RPMI8226 (cell line): ENCODE measurements at places on chromosomes 13 and 19.

- DNase-seq: no peak
Measured at GRCh38 chr19:19448238-19448544, 42.7 kb downstream of the GATAD2A start.

- no peak for DNase-seq
Measured at GRCh38 chr13:110047496-110047895, 259.5 kb downstream of the COL4A1 start.

GRCh38 chr13:66222926-66223325, 1007.2 kb downstream of the PCDH9 start:
- no peak for DNase-seq

- no peak for DNase-seq
Measured at GRCh38 chr13:109249780-109250528, 536.4 kb downstream of the IRS2 start.

DNA sequence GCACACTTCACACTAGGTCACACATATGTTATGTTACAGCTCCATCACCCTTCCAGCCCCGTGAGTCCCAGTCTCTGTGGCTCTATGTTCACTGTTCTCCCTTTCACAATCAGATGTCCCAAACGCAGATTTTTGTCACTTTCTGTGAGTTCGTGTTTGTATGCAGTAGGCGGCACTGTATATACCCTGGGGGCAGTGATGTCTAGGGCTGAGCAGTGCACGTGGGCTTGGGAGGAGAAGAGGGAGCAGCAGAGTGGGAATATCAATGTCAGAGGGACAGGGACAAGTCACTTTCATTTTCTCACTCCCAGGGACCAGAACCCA, 22.0 kb downstream of the PSG1 start:
- DNase-seq: no peak

- no peak for DNase-seq
Measured at GRCh38 chr13:19961489-19961888, 3.0 kb downstream of the ZMYM2 start.

DNA sequence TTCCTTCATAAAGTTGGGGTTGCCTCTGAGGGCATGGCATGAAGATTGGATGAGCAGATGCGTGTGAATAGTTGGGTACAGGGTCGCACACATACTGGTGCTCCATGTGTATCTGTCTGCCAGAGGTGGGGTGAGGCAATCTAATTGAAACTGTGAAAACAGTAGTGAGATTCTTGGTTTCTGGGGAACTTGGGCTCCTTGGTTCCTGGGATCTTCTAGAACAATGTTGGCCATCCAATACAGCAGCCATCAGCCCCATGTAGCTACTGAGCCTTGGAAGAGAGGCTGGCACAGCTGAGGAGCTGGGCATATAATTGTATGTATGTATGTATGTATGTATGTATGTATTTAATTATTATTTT, 616 bp downstream of the FCHO1 start:
- DNase-seq: peak; percentile 31

DNA sequence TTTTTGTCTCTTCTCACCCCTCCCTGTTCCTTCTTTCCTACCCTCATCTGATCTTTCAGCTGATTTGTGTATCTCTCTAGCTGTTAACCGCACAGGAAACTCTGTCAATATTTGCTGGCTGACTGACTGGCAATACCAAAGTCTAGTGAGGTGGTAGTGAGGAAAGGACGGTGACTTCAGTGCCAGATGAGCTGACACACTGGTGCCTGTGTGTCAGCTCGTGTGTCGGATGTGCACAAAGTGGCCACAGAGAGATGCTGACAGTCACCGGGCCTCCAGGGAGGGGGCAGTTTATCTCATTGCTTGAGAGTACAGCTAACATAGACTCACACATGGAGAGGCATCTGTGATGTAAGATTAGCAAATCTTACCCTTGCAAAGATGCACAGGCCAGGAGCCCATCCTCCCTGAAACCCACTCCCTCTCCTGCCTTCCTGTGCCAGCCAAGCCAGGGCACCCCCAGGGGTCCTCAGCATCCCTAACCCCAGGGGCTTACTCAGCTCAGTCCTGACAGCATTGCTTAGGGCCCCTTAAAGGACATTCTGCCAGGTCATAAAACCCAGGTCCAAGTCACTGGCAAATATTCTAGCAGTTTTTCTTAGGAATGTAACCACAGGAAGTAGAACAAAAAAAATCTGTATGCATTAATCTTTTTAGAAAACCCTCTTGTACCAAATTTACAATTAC, 80.2 kb downstream of the SHISA2 start:
- DNase-seq: no peak

- DNase-seq: peak; percentile 22
Measured at GRCh38 chr19:40217027-40217810, 965 bp downstream of the TTC9B start.

DNA sequence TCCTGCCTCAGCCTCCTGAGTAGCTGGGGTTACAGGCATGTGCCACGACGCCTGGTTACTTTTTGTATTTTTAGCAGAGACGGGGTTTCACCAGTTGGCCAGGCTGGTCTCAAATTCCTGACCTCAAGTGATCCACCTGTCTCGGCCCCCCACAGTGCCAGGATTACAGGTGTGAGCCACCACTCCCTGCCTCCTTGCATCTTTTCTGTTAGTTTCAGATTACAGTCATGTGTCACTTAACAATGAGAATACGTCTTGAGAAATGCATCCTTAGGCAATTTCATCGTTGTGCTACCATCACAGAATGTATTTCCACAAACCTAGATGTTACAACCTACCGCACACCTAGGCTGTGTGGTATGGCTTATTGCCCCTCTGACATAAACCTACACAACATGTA, 180.4 kb downstream of the TM9SF2 start:
- DNase-seq: no peak

- DNase-seq: no peak
Measured at GRCh38 chr13:105343134-105343806, 1192.2 kb downstream of the EFNB2 start.

DNA sequence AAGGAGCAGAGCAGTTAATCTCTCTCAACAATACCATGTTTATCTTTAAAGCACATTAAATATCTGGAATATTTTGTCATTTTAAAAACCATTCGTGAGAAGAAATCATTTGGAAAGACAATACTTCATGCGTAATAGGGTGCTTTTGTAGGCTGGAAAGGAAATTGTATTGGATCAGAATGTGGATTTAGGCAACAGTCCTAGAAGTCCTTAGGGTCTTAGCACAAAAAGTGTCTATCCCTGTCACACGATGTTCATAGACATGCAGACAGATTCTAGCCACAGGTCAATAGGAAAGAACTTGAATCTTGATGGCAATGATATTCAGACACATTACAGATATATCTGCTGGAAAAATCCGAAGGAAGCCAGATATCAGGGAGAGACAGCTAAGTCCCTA, 156.0 kb downstream of the KCTD12 start:
- DNase-seq: no peak

- DNase-seq: no peak
Measured at GRCh38 chr19:39126312-39127187, 964 bp downstream of the PAK4 start.

- no peak for DNase-seq
Measured at GRCh38 chr13:109782823-109783431, 3.5 kb downstream of the IRS2 start.

DNA sequence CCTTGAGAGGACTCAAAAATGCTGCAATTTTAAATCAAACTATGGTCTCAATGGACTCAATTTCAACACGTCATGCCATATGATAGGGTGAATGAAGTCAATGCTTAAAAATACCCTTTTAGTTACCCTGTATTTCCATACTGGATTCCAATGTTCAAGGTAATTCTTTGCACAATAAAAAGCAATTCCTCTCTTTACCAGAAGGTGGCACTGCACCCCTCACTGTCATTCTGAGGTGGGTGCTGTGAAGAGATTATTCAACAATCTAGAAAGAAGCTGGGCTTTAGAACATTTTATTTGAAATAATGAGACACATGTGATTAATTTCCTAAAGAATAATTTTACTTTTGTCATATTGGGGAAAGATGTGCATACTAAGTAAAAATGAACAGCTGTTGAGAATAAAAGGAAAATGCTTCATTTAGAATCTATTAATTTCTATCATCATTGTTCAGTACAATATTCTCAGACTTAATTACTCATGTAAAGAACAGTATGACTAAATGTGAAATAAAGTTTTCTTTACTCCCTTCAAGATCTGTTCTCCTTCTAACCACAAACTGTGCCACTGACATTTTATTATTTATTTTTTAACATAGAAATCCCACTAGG, 789.1 kb downstream of the GPC5 start:
- peak; percentile 20 for DNase-seq

- DNase-seq: no peak
Measured at GRCh38 chr13:50921706-50922105, 12.1 kb downstream of the RNASEH2B start.

GRCh38 chr19:50562996-50563395, 5.2 kb downstream of the LRRC4B start:
- no peak for DNase-seq

GRCh38 chr19:54660964-54661363, 1.8 kb upstream of the LILRB4 start:
- DNase-seq: peak; percentile 54

- DNase-seq: no peak
Measured at GRCh38 chr13:114059946-114060860, 72.2 kb downstream of the RASA3 start.

DNA sequence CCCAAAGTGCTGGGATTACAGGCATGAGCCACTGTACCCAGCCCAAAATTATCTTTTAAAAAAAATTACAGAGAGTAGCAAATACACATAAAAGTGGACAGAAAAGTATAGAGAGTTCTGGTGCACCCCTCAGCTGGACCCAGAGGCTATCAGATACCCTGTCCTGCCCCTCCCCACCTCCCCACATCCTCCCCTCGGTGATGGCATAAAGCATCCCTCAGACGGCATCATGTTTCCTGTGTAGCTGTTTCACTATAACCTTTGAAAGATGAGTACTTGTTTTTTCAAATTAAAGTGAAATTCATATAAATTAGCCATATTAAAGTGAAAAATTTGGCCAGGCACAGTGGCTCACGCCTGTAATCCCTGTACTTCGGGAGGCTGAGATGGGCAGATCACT, 20.1 kb downstream of the SLC27A1 start:
- no peak for DNase-seq
